NCI-H2081 treated with DMSO at 0.1 percent for 48 hours (cell line): ENCODE measurements at places on chromosomes 1 and 21.

- DNase-seq, result no peak
Measured at GRCh38 chr1:220983877-220984635, 104.8 kb downstream of the HLX start.

- DNase-seq, result no peak
Measured at GRCh38 chr1:236334893-236335545, 53.3 kb upstream of the ERO1B start.

DNA sequence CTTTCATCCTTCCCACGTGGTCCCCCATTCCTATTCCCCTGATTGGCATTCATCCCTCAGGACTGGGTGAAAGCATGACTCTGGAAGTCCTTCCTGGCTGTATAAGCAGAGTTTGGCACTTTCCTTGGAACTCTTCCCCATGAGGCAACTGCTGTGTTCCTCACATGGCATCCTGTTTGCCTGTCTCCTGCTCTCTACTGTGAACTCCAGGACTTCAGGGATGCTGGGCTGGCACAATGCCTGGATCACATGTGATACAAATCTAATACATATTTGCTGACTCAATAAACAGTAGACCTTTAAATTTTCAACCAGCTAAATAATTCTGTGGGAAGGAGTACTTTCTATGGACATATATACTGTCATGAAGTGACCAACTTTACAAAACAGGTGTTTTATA lies 46.8 kb upstream of the EDEM3 start:
- no peak for DNase-seq

GRCh38 chr21:33931799-33932390 lies 16.3 kb upstream of the ATP5PO start:
- no peak for DNase-seq

- DNase-seq, result no peak
Measured at GRCh38 chr1:150234566-150235293, 1.2 kb downstream of the ANP32E start.

DNA sequence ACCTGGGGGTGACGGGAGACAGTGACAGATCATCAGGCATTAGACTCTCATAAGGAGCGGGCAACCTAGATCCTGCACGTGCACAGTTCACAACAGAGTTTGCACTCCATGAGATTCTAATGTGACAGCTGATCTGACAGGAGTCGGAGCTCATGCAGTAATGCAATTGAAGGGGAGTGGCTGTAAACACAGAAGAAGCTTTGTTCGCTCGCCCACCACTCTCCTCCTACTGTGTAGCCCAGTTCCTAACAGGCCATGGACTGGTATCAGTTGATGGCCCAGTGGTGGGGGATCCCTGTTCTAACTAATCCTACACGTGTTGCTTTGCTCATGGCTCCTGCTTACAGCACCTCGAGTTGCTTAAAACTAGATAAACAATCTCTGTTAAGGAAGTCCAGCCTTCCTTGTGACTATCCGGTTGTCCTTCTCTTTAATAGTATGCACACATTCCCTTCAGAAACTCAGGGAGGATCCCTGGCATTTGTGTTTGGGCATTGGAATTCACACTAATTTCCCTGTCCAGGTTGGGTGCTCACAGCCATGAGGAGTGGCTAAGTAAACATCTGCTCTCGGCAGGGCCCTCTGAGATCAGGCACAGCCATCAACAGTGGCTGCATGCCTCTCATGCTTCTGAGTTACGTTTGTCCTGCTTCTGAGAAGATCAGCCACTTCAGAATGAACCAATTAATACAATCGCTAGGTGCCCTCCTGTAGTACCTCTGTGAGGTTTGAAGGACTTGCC lies 21.1 kb upstream of the F3 start:
- no peak for DNase-seq

DNA sequence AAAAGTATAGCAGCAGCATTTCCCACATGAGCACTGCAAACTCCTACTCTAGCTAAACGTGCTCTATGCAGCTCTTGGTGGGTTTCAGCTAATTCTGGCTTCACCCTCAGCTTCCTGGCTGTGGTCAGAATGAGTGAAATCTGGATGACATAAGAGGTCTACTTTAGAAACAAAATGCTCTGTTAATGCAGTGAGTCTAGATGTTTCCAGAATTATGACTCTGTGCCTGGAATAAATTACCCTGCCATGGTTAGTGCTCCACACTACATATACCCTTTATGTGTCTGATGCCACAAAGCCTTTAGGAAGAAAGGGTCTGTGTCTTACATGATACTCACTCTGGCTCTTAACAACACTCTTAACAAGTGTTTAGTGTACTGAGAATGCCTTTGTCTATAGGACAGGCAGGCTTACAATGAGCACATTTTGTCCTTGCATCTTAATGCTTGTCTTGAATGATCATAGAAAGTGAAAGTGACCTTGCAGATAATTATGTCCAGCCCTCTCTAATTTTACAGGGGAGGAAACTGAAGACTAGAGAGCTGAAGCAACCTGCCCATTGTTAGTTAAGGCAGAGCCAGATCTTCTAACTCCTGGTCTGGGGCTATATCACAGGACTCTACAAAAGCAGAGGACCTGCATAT lies 9.2 kb downstream of the S100A10 start:
- no peak for DNase-seq

DNA sequence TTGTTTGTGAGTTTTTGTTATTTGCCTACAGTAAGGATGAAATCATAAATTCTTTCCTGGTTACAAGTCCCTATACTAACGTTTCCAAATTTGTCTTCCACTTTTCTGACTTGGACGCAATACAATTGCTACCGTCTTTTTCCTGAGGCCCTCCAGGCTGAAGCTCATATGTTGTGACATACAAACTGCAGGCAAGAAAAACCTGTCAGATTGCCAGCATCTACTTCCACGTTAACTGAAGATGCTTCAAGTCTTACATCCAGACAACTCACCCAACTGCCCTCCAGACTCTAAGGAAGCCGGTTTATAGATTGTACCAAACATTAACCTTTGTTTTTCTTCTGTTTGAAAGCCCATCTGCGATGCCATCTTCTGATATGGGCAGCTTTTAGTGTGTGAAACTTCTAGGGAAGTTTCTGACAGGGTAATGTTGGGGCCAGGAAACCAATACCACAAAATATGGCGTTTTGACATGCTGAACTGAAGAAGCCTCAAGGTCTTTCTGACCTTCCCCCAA lies 21.4 kb upstream of the RNF11 start:
- DNase-seq, result no peak

GRCh38 chr1:32275424-32275823 lies 16.5 kb upstream of the HDAC1 start:
- DNase-seq, result no peak

GRCh38 chr21:46284733-46285132 lies 678 bp downstream of the MCM3AP start:
- no peak for DNase-seq

- DNase-seq, result peak; percentile 10
Measured at GRCh38 chr1:210908257-210908656, 225.7 kb downstream of the KCNH1 start.

DNA sequence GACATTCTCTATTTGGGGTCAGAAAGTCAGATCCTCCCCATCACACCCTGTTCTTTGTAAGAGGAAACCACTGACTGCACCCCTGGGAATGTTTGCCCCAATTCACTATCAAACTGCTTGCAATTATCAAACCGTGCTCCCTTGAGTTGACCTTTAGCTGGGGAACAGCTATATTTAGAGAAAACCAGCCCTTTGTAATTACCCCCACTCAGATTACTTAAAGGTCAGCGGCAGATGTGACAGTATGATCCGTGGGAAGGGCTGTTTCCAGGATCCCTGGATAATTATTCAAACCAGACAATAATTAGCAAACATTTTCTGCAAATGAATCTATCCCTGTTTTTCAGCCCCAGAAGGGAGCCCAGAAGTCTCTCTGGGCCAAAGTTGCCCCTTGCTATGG lies 242.7 kb downstream of the RRAGC start:
- no peak for DNase-seq

DNA sequence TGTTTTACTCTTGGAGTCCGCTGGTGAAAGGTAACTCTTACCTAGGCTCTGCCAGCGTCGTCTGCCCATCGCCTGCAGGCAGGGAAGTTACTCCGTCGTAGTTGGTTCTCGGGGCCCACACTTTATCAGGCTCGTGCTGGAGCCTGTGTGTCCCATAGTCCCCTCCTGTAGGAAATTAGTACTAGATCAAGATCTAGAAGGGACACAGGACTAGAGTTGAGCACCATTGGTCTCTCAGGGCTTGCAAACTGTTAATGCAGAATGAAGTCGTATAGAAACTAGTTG lies 940 bp downstream of the SRRM1 start:
- no peak for DNase-seq

- DNase-seq, result no peak
Measured at GRCh38 chr1:164780111-164780812, 221.3 kb downstream of the PBX1 start.

- no peak for DNase-seq
Measured at GRCh38 chr1:233625510-233625981, 11.6 kb downstream of the KCNK1 start.

- peak; percentile 53 for DNase-seq
Measured at GRCh38 chr1:205977402-205978014, 25.7 kb downstream of the RAB7B start.

DNA sequence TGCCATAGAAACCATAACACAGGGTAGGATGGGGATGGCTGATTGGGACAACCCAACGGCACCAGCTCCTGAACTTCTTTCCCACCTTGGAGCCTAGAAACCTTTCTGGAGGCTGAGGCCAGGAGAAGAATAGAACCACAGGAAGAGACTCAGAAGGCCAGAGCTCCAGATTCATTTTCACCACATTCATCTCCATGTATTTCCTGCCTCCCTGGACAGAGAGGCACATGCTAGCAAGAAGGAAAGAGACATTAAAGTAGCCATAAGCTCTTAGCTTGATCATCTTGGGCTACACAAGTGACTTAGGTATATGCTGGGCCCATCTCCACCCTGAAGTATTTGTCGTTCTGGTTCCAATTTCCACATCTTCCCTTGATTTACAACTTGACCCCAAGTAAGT lies 44.1 kb downstream of the PLXNA2 start:
- no peak for DNase-seq

DNA sequence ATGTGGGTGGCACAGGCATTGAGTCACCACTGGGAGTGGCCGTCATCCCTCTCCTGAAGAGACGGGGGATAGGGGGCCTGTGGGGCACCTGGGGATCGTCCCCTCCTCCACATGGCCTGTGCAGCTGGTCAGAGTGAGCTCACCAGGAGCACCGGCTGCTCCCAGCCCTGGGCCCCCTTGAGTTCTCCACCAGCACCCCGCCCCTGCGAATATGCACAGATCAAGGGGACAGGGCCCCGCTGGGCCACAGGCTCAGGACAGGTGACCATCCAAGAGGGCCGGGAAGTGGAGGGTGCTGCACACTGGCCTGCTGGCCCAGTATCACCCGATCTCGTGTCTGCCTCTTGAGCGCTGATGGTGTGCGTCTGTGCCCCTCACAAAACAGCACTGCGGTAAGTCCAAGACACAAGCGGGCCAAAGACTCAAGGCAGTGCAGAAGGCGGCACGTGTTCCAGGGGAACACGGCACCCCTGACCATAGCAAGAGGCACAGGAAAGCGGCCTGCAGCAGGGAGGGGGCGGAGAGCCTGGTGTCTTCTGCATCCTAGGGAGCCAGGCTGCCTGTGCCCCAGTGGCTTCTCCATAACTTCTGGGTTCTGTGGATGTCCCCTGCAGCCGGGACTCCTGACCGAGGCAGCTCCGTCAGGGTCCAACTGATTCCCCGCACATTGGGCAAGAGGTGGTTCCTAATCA lies 18.1 kb upstream of the TSPEAR start:
- no peak for DNase-seq

GRCh38 chr1:93992190-93992589 lies 83.0 kb upstream of the GCLM start:
- no peak for DNase-seq

DNA sequence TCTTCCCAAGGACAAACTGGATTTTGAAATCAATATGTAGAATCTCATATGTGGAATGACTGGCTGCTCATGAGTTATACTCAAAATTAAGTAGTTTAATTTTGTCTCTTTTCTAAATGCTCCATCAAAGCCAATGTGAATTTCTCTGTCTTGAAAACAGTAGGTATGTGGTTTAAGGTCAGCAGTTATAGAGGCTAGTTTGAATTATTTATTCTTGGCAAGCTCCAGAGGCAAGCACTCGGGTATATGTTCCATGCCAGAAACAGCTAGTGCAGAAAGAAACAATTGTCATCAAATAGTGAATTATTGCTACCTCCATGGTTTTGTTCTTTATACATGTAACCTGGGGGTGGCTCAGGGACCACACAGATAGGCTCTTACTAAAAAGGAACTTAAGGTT lies 63.5 kb downstream of the LRIG2 start:
- DNase-seq, result no peak

GRCh38 chr1:200866521-200866920 lies 6.3 kb upstream of the GPR25 start:
- no peak for DNase-seq

DNA sequence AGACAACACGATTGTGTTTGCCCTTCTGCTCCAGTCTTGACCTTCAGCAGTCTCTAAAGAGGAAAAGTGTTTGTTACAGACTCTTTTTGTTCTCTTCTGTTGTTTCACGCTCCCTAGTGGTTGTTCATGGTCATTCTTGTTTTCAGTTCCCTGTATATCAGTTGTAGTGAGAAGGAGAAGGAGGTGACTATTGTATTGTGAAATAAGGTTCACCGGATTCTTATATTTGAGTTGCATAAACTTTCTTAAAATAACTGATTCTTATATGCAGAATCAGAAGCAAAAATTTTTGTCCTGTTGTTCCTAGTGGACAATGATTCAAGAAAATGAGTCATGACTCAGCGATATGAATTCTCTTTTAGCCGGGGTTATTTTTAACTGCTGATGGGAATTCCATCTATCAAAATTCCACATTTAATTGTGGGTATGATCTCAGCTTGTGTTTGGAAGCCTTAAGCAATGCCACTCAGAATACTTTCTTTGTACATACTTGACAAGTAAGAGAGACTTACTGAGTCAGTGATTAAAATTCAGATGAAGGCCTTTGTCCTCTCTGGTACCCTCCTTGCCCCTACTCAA lies 152.2 kb downstream of the CLEC20A start:
- no peak for DNase-seq

- no peak for DNase-seq
Measured at GRCh38 chr1:42272920-42273319, 62.1 kb downstream of the FOXJ3 start.

DNA sequence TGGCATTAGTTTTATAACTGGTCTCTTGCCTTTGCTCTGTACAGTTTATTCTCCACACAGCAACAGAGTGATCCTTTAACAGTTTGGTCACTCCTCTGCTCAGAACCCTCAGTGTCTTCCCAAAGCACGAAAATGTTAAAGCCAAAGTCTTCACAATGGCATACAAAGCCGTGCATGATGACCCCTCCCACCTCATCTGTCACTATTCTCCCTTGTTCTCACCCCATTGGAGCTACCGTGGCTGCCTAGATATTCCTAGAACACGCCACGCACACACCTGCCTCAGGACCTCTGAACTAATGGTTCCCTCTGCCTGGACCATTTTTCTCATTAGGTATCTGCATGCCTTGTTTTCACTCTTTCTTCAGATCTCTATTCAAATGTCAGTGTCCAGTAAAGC lies 8.6 kb upstream of the SEMA4A start:
- no peak for DNase-seq

- DNase-seq, result no peak
Measured at GRCh38 chr1:226845624-226846023, 24.8 kb upstream of the PSEN2 start.
